ENCODE measurements at places on chromosomes 11 and 22.

- DNase-seq = no peak
Measured at GRCh38 chr11:1783725-1784529, 20.2 kb upstream of the CTSD start.

DNA sequence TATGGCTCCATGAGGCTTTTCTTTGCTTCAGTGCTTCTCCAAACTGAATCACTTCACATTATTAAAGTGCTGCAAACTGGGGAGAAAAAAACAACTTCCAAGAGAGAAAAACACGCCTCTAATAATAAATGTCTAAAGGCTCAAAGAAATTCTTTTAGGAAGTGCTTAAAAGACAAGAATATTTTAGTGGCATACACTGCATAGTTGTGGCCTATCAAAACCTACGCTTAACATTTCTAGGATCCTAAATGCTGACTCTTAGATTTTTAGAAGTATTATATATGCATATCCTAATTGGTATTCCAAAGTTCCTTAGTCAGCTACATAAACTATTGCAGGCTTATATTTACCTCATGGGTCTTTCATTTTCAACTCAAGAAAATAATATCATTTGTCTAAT is 879.0 kb upstream of the CCDC90B start:
- no peak for DNase-seq

- no peak for DNase-seq
Measured at GRCh38 chr22:19870153-19871022, 15.7 kb upstream of the GNB1L start.

- DNase-seq = no peak
Measured at GRCh38 chr11:57273448-57274058, 36.5 kb upstream of the APLNR start.

DNA sequence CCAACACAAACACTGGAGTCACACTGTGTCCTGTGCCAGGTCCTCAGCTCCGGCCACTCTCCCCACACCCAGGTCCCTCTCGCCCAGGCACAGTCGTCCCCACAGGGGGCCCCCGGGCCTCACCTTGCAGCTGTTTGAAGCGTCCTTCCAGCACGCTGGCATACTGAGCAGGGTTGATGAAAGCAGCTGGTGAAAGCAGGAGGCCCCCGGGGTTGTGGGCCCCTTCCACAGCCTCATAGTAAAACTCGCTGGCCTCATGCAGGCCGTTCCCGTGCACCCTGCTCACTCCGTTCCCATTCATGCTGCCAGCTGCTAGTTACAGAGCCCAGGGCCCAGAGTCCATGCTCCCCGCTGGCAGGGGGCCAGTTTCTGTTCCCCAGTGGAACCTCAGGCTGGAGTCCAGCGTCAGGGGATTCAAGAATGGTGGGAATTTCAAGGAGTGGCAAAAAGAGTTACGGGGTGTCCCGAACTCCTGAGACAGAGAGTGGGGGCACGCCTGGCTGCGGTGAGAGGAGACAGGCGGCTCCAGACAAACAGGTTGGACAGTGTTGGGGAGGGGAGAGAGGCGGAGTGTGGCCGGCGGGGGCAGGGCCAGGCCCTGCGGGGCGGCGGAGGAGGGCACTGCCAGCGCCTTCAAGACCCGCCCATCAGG is 10.6 kb downstream of the SPTBN2 start:
- DNase-seq = no peak

DNA sequence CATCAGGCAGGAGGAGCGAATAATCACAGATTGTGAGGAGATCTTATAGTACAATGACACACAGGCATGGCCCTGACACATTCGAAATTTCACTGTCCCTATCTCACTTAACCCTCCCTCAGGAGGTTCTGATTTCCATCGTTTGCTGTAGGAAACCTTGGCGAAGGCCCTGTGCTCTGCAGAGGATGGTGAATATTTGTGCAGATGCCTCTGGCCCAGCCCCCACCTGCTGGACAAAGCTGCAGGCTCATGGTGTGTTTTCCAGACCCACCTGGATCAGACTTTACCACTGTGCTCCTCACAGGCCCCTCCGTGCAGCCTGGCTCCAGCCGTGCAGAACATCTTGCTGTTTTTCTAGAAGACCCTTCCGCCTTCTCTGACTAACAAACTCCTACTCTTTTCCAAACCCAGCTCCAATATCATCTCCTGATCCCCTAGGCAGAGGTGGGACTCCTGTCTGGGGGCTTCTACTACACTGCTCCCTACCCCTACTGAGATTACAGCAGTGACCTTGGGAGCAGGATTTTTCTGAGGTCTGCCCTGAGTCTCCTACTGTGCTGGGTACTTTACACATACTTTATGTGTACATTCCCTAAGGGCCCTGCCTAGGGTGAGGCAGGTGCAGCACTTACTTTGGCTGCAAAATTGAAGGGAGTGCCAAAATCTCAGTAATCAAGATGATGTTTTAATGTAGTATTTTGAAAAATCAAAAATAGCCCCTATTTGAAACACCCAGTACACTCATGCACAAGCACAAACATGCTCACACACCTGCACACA is 412.7 kb downstream of the SOX6 start:
- DNase-seq = no peak

DNA sequence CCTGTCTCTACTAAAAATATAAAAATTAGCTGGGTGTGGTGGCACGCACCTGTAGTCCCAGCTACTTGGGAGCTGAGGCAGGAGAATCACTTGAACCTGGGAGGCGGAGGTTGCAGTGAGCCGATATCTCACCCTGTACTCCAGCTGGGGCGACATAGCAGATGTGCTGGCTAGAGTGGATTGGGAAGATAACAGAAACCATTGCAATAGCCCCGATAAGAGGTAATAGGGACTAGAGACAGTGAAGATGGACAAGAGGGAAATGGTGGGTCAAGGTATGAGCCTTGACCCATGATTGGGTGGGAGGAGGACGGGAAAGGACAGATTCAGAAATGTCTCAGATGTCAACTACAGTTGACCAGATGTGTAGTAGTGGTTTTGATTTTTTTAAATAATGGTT is 6.1 kb downstream of the SWAP70 start:
- no peak for DNase-seq

- DNase-seq = no peak
Measured at GRCh38 chr11:30741039-30741550, 154.9 kb upstream of the MPPED2 start.

DNA sequence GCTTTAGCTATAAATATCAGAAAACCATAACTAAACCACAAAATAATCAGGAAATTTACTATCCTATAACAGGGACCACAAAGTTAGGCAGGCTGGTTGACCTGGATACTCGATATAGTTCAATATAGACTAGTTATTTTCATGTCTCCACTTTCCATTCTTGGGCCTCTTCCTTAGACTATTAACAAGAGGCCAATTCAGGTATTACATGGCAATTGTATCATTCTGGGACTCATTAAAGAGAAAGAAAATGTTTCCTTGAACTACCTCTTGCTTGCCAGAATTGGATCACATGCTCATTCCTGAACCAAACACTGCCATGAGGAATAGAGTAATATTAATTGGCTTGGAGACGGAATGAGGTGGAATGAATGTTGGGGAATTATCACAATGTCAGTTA is 76.0 kb downstream of the EIF3M start:
- DNase-seq = no peak

- DNase-seq = peak; percentile 40
Measured at GRCh38 chr11:57566905-57567514, 462 bp downstream of the UBE2L6 start.

DNA sequence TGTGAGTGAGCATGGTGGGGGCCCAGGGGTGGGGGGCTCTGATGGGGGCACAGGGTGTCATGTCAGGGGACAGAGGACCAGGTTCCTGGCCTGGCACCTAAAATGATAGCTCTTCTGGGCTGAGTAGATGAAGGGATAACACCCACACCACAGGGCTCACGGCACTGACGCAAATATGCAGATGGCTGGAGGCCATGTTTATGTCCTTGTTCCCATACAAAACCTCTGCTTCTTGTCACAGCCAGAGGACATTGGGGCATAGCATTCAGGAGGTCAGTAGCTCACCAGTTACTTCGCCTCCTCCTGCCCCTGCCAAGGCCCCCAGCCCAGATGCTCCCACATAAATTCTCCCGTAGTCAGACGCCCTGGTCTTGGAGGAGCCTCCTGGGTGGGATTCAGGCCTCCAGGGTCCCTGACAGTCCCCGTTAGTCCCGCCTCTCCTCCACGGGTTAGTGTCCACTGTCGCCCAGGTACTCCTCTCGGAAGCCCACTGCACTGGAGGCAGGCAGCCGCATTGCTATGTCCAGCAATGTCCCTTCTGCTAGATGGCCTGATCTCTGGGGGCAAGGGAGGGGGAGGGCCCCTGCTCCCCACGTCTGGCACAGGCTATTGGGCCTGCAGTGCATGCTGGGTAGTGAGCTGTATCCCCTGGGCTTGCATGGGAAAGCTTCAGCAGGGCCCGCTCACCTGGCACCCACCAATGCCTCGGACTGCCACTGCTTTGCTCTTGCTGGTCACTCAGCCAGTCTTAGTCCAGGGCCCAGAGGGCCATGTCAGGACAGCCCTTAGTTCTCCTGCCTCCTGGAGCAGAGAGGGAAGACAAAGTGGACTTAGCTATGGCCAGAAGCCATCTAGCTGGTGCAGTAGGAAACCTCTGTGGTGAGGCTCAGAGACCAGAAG is 75.6 kb upstream of the MYOD1 start:
- DNase-seq = no peak

DNA sequence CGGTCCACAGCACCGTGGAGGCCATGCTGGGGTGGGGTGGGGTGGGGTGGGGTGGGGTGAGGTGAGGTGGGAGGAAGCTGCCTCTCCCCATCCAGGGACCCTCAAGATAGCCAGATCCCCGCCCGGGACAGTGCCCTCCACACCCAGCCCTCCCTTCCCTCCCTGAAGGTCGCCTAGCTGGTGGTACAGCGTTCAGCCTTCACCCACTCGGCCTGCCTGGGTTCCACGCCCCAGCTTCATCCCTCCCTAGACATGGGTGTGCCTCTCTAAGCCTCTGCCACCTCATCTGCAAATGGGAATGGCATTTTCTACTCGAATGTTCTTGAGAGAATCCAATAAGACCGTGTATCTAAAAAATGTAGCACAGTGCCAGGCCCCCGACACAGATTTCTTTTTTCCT is 17.8 kb downstream of the KCTD17 start:
- no peak for DNase-seq

- peak; percentile 57 for DNase-seq
Measured at GRCh38 chr11:118435290-118435892, 901 bp upstream of the KMT2A start.

- no peak for DNase-seq
Measured at GRCh38 chr22:31477329-31477728, 12.3 kb downstream of the EIF4ENIF1 start.

DNA sequence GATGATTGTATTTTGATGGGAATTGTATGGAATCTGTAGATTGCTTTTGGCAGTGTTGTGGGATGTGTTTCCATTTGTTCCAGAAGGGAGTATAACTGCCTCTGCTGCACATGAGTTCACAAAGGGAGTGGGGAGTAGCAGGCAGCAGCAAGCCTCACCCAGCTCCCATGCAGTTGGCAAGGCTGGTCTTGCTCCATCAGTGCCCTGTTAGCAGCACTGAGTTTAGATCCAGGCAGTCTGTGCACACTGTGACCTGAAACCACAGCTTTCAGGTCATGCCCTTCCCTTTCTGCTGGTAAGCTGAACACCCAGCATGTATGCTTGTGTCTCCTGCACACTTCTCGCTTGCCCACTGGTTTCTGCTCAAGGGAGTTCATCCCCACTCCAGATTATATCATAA is 3.7 kb upstream of the NUCB2 start:
- no peak for DNase-seq

- DNase-seq = no peak
Measured at GRCh38 chr22:47692811-47693210, 930.4 kb downstream of the TBC1D22A start.

GRCh38 chr11:64925536-64926436 is 1.3 kb downstream of the PPP2R5B start:
- DNase-seq = no peak

- no peak for DNase-seq
Measured at GRCh38 chr22:49021131-49021925, 806.3 kb downstream of the BRD1 start.

DNA sequence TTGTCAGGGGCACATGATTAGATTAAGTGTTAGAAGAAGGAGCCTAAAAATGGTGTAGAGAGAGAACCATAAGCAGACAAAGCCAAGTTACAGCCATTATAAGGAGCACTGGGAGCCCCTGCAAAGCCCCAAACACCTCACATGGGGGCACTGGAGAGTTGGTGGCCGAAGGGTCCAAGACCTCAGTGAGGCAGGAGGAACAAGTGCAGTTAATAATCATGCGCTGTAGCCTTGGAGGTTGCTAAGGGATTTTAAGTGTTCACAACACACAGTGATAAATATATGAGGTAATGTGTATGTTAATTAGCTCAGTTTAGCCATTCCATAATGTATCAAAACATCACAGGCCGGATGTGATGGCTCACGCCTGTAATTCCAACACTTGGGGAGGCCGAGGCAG is 54.4 kb upstream of the JAM3 start:
- no peak for DNase-seq

DNA sequence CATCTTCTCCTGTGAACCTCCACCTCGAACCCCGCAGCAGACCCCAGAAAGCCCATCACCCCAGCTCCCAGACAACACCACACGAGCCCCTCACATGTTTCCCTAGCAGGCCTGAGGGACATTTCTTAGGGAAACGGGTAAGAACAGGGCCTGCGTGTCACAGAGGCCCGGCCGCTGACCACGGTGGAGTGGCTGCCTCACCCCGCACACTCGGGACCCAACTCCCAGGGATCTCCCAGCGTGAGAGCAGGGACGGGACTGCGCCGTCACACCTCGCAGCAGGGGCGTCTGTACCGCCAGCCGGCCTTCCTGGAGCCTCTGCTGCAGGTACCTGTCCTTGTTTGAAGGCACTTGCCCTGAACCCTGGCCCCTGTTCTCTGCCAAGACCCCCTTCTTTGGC is 10.2 kb downstream of the ATP5MGL start:
- no peak for DNase-seq

DNA sequence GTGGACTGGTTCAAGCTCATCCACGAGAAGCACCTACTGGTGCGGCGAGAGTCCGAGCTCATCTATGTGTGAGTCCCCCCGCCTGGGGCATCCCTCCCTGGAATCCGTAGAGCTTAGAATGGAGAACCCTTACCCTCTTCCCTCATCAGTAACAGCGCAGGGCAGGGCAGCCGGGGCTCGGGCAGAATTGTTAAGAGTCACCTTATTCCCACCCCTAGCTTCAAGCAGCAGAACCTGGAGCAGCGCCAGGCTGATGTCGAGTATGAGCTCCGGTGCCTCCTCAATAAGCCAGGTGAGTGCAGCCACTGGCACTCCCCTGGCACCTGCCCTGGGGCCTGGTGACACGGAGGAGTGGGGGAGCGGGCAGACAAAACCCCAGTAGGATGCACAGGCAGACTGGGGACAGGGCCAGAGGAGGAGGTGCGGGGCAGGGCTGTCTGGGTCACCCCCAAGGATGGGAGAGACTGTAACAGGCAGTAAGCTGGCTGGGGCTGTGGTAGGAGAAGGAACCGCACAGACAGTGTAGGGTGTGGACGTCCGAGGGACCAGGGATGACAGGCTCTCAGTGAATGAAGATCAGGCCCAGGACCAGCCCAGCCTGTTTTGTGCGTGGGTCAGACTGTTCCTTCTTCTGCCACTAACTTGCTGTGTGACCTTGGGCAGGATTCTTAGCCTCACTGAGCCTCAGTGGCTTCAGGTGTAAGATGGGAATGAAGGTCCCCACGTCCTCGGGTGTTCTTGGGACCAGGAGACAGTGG is 20.4 kb downstream of the C22orf23 start:
- no peak for DNase-seq
